Naive thymus-derived CD4-positive, alpha-beta T cell (primary cell): ENCODE measurements at places on chromosomes 16 and 17. TPM values are rescaled to one million over a fixed set of nuclear protein-coding genes. Genes with fewer than 3 reads are reported as not detected.

- no peaks in the 10 kb centered on the region for H3K27me3 ChIP-seq
- no peak overlapping the region for H3K27ac ChIP-seq
- no peaks in the 10 kb centered on the region for H3K4me1 ChIP-seq
- H3K36me3 ChIP-seq: no peaks in the 10 kb centered on the region
- H3K4me3 ChIP-seq: no peak overlapping the region
- DNase-seq: no peak
Measured at GRCh38 chr16:46736695-46737094, 11.4 kb downstream of the MYLK3 start.

GRCh38 chr16:31260136-31260931, 559 bp downstream of the ITGAM start:
- no peaks in the 10 kb centered on the region for H3K36me3 ChIP-seq
- no peak overlapping the region for H3K27ac ChIP-seq
- peaks cover 10% of the 10 kb centered on the region for H3K4me1 ChIP-seq
- no peak for DNase-seq
- no peak overlapping the region for H3K4me3 ChIP-seq

DNA sequence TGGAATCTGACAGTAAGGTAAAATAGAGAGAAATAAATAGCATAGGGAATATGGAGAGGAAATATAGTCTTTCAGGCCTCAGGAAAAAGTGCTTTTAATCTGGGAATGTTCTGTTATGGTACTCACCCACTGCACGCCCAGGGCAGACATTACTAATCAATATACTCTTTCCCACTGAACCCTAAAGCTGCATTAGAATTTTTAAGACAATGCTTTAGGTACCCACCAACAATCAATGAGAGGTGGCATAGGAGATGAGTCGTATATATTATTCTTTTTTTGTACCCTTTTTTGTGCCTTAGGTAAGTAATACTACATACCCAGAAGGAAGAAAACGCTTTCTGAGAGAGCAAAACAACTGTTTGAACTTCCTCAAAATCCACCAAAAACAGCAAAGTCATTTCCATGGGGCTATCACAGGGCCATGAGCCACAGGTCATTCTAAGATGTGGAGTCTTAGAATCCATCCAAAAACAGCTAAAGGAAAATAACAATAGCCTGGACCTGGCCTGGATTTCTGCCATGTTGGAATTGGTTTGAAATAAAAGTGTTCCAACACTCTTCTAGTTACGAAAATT, 542.1 kb downstream of the XYLT1 start:
- H3K27ac ChIP-seq: no peak overlapping the region
- DNase-seq: no peak
- no peaks in the 10 kb centered on the region for H3K27me3 ChIP-seq
- no peaks in the 10 kb centered on the region for H3K36me3 ChIP-seq
- no peak overlapping the region for H3K4me3 ChIP-seq

GRCh38 chr16:31219154-31219741, 2.3 kb upstream of the PYDC1 start:
- peaks cover 25% of the 10 kb centered on the region for H3K4me1 ChIP-seq
- H3K36me3 ChIP-seq: no peaks in the 10 kb centered on the region
- H3K27ac ChIP-seq: no peak overlapping the region
- DNase-seq: no peak
- no peak overlapping the region for H3K4me3 ChIP-seq
- H3K27me3 ChIP-seq: peaks cover 19% of the 10 kb centered on the region

GRCh38 chr16:79360267-79360666, 240.3 kb downstream of the MAF start:
- no peaks in the 10 kb centered on the region for H3K4me1 ChIP-seq
- H3K27ac ChIP-seq: no peak overlapping the region
- H3K4me3 ChIP-seq: no peak overlapping the region
- DNase-seq: no peak
- no peaks in the 10 kb centered on the region for H3K36me3 ChIP-seq

DNA sequence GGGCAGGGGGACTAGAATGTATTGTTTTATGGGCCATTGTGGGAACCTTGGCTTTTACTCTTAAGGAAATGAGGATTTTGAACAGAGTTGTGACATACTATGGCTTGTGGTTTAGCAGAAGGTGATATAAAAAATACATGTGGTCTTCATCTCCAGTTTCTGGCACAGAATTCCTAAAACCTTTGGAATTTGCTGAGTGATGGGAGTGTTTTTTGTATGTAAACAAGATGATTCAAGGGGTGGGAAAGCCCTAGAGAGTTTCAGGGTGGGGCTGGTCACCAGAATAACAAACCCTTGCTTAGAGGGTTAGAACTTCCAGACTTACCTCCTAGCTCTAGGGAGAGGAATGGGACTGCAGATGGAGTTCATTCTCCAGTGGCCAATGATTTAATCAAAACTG, 316.1 kb downstream of the PHKB start:
- no peak overlapping the region for H3K4me3 ChIP-seq
- H3K4me1 ChIP-seq: no peaks in the 10 kb centered on the region

DNA sequence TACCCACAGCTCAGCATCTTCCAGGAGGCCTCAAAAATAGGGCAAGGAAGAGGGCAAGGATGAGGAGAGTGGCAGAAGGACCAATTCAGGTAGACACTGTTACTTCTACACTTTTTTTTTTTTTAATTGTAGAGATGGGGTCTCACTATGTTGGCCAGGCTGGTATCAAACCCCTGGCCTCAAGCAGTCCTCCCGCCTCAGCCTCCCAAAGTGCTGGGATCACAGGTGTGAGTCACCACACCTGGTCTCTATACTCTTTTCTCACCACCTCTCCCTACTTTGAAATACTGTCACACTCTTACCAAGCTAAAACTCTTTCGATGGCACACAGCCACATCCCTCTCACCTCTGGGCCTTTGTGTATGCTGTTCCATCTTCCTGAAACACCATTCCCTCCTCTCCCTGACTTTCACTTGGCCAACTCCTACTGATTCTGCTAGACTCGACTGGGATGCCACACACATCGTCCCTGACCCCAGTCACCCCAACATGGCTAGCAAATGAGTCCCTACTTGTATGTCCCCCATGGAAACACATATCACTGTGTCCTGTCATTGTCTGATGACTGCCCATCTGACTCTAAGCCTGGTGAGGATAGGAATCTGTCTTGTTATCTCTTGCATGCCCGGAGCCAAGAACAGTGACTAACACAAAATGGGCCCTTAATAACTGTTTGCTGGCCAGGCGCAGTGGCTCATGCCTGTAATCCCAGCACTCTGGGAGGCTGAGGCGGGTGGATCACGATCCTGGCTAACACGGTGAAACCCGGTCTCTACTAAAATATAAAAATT, 7.2 kb upstream of the SLC43A2 start:
- H3K27me3 ChIP-seq: no peaks in the 10 kb centered on the region
- H3K36me3 ChIP-seq: no peaks in the 10 kb centered on the region
- H3K4me1 ChIP-seq: no peaks in the 10 kb centered on the region
- DNase-seq: no peak
- H3K27ac ChIP-seq: no peak overlapping the region
- H3K4me3 ChIP-seq: no peak overlapping the region

DNA sequence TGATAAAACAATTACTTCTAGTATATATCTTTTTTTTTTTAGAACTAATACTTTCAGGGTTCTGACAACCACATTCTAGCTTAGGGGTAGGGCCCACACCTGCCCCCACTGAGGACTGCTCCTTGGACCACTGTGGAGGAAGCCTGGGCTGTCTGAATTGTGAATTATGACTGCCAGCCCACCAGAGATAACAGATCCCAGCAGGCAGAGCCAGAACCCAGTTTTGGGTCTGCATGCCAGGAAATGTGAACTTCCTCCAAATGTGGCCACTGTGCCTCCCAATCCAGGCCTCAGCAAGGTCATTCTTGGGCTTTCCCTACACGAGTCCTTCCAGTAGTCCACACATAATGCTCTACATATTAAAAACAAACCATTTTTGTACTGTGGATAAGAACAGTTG, 15.9 kb downstream of the VEZF1 start:
- DNase-seq: no peak
- H3K27me3 ChIP-seq: no peaks in the 10 kb centered on the region
- no peak overlapping the region for H3K27ac ChIP-seq
- no peaks in the 10 kb centered on the region for H3K4me1 ChIP-seq

GRCh38 chr17:1001640-1002411, 4.9 kb downstream of the TIMM22 start:
- peaks cover 14% of the 10 kb centered on the region for H3K4me1 ChIP-seq
- peaks cover 6% of the 10 kb centered on the region for H3K36me3 ChIP-seq
- no peak for DNase-seq
- no peak overlapping the region for H3K27ac ChIP-seq
- no peak overlapping the region for H3K4me3 ChIP-seq
- H3K27me3 ChIP-seq: no peaks in the 10 kb centered on the region

DNA sequence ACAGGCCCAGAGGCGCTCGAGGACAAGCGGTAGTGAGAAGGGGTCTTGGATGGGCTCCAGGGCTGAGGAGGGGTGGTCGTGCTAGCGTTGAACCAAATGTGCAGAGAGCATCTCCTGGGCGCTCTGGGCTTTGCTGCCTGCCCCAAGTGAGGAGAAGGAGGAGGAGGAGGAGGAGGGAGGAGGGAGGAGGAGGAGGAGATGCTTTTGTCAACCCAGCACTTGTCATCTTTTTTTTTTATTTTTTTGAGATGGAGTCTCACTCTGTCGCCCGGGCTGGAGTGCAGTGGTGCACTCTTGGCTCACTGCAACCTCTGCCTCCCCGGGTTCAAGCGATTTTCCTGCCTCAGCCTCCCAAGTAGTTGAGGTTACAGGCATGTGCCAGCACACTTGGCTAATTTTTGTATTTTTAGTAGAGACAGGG, 59.8 kb downstream of the PGS1 start:
- no peak overlapping the region for H3K4me3 ChIP-seq
- no peak for DNase-seq
- H3K36me3 ChIP-seq: no peaks in the 10 kb centered on the region
- H3K27me3 ChIP-seq: no peaks in the 10 kb centered on the region
- H3K27ac ChIP-seq: no peak overlapping the region

- H3K4me1 ChIP-seq: no peaks in the 10 kb centered on the region
- H3K27ac ChIP-seq: no peak overlapping the region
- DNase-seq: no peak
- H3K36me3 ChIP-seq: no peaks in the 10 kb centered on the region
- no peaks in the 10 kb centered on the region for H3K27me3 ChIP-seq
Measured at GRCh38 chr16:22052980-22053379, 39.4 kb upstream of the VWA3A start.

DNA sequence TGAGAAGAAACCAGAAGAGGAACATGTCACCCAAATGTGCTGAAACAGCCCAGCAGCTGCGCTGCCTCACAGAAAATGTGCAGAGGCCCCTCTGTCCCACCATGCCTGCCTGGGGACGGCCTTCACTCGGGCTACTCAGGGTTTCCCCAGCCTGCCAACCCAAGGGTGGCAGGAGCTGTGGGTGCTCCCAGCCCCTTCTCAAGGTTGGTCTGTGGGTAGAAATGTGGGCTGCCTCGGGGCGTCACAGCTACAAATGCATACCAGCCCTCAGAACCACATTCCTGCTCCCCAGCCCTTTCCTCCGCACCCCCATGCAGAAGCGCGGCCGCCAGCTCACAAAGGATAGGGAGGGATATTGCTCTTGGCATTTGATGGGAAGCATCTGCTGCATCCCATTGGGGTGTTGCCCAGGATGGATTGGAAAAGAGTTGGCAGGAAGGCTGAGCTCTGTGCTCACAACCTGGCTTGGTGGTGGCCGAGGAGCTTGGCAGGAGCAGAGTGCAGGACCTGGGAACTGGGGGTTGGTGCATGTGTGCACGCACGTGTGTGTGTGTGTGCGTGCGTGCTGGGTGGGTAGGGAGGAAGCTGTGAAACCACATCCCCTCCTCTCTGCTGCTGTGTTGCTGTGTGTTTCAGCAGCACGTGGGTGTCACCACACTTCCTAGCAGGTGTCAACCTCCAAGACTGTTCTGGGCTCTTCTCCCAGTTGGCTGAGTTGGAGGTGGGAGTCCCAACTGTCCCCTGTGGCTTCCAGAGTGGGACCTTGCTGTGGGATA, 304.4 kb downstream of the SEC14L1 start:
- H3K4me1 ChIP-seq: peaks cover 90% of the 10 kb centered on the region
- peak overlapping the region; percentile 57 for H3K4me3 ChIP-seq
- H3K27me3 ChIP-seq: no peaks in the 10 kb centered on the region
- peak; percentile 73 for DNase-seq
- H3K36me3 ChIP-seq: no peaks in the 10 kb centered on the region

DNA sequence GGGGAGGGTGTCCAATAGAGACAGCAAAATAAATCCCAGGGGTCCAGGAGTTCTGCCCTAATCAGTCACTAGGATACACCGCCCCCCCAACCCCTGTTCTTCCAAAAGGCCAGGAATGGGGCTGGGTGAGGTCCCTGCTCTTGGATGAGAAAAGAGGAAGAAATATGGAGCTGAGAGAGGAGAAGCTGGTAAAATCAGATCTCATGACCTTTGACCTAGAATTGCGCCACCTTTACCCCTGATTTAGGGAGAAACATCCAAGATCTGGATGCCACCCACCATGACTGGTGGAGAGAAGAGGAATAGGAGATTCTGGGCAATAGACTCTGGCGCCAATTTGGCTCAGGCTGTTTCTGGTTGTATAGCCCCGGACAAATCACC, 707 bp upstream of the CACNB1 start:
- no peak for DNase-seq
- peaks cover 43% of the 10 kb centered on the region for H3K4me1 ChIP-seq
- no peaks in the 10 kb centered on the region for H3K27me3 ChIP-seq
- H3K27ac ChIP-seq: peak overlapping the region; percentile 72
- peaks cover 13% of the 10 kb centered on the region for H3K36me3 ChIP-seq
- H3K4me3 ChIP-seq: peak overlapping the region; percentile 64

- no peak overlapping the region for H3K27ac ChIP-seq
- H3K4me1 ChIP-seq: no peaks in the 10 kb centered on the region
- no peak overlapping the region for H3K4me3 ChIP-seq
Measured at GRCh38 chr17:42058063-42058462, 7.7 kb upstream of the C17orf113 start.

GRCh38 chr17:34484193-34484733, 95.1 kb upstream of the TMEM132E start:
- no peaks in the 10 kb centered on the region for H3K4me1 ChIP-seq
- H3K4me3 ChIP-seq: no peak overlapping the region
- no peak for DNase-seq
- H3K36me3 ChIP-seq: no peaks in the 10 kb centered on the region
- no peak overlapping the region for H3K27ac ChIP-seq

DNA sequence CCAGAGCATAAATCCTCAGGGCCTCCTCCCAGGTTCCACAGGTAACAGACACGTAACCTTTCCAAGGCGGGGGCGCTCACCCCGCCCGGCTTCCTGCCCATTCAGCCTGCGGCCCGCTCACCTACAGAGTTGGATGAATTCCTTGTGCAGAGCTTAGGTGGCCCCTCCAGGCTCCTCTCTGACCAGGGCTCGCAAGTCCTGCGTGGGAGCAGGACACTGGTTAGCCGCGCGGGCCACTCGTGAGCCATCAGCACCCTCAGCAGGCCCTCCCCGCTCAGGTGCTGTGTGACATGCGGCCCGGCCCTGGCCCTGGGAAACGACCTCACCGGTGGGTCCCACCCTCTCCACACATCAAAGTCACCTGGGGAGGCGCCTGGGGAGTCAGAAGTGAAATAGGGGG, 528 bp downstream of the TERB1 start:
- H3K4me3 ChIP-seq: no peak overlapping the region
- no peaks in the 10 kb centered on the region for H3K4me1 ChIP-seq
- DNase-seq: no peak
- no peak overlapping the region for H3K27ac ChIP-seq

GRCh38 chr16:50265716-50266336, 525 bp upstream of the ADCY7 start:
- H3K36me3 ChIP-seq: no peaks in the 10 kb centered on the region
- no peaks in the 10 kb centered on the region for H3K27me3 ChIP-seq
- peaks cover 40% of the 10 kb centered on the region for H3K4me1 ChIP-seq
- peak overlapping the region; percentile 87 for H3K4me3 ChIP-seq
- DNase-seq: no peak
- H3K27ac ChIP-seq: peak overlapping the region; percentile 85

- H3K27me3 ChIP-seq: no peaks in the 10 kb centered on the region
- H3K27ac ChIP-seq: no peak overlapping the region
- peaks cover 22% of the 10 kb centered on the region for H3K36me3 ChIP-seq
Measured at GRCh38 chr17:45087504-45087975, 26.4 kb downstream of the NMT1 start.

The CACNA1H gene
- polyA plus RNA-seq: 3.8 TPM

The MPP3 gene
- polyA plus RNA-seq: not detected

The EXOC3L1 gene
- polyA plus RNA-seq: not detected
